ENCODE measurements at places on chromosomes 5 and 9. TPM values are rescaled to one million over a fixed set of nuclear protein-coding genes. Genes with fewer than 3 reads are reported as not detected.

TTLL11 gene
- 5.9 TPM for total RNA-seq

PLPP7 gene
- 2.6 TPM for total RNA-seq

PFN3 gene
- total RNA-seq: not detected

FOXE1 gene
- not detected for total RNA-seq

LCN2 gene
- total RNA-seq: not detected

GABBR2 gene
- total RNA-seq: 10.3 TPM

MYMK gene
- not detected for total RNA-seq

LRRC14B gene
- total RNA-seq: not detected

OR13C3 gene
- not detected for total RNA-seq

CDO1 gene
- 0.65 TPM for total RNA-seq

SH3TC2 gene
- total RNA-seq: 15.4 TPM

LURAP1L gene
- total RNA-seq: 2.3 TPM

CCDC180 gene
- 2.2 TPM for total RNA-seq

PPP6C gene
- total RNA-seq: 43.4 TPM

PCDHA3 gene
- under 0.01 TPM for total RNA-seq

SELENOP gene
- 4.9 TPM for total RNA-seq

PCDHA6 gene
- 0.33 TPM for total RNA-seq

SLC6A3 gene
- total RNA-seq: not detected

SMIM33 gene
- not detected for total RNA-seq

RALGDS gene
- 61.5 TPM for total RNA-seq
